MG63 (cell line): ENCODE measurements at places on chromosomes 3 and 15. TPM values are rescaled to one million over a fixed set of nuclear protein-coding genes. Genes with fewer than 3 reads are reported as not detected.

- no peak for DNase-seq
Observed at GRCh38 chr3:185212086-185212485, 41.8 kb downstream of the EHHADH start.

DNA sequence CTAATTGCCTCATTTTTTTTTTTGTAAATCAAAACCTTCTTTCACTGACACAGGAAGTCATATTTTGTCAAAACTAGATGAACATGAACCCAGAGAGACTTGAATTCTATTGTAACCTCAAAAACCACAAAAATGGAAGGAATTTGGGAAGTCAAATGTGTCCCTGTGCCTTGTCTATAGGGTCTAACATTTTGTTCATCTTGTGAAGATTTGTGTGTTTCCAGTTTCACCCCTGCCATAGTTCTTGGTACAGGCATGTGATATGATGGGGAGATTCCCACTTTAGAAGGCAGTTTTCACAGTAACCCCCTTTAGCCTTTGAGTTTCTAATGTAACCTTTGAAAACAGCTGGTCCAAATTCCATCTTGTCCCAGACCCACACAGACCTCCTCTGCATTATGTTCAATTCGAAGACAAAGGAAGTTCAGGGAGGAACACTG is 318.5 kb upstream of the ADAMTS9 start:
- DNase-seq: no peak

DNA sequence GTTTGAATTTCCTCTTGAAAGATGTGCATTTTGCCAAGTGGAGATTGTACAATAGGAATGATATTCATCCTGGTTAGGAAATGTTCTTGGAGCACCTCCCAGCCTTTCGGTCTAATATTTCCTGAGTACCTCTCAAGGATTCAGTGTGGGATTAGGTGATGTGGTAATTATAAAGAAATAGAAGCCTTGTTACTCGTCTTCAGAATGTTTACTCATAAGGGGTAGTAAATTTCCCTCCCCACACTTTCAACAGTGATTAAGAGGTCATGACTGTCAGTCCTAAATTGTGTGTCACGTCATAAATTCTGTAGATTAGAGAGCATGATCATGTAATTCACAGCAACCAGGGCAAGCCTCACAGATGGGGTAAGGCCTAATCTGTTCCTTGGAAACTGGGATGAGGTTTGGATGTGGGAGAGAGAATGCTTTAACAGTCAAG is 633.1 kb upstream of the TBL1XR1 start:
- DNase-seq: peak; percentile 75

DNA sequence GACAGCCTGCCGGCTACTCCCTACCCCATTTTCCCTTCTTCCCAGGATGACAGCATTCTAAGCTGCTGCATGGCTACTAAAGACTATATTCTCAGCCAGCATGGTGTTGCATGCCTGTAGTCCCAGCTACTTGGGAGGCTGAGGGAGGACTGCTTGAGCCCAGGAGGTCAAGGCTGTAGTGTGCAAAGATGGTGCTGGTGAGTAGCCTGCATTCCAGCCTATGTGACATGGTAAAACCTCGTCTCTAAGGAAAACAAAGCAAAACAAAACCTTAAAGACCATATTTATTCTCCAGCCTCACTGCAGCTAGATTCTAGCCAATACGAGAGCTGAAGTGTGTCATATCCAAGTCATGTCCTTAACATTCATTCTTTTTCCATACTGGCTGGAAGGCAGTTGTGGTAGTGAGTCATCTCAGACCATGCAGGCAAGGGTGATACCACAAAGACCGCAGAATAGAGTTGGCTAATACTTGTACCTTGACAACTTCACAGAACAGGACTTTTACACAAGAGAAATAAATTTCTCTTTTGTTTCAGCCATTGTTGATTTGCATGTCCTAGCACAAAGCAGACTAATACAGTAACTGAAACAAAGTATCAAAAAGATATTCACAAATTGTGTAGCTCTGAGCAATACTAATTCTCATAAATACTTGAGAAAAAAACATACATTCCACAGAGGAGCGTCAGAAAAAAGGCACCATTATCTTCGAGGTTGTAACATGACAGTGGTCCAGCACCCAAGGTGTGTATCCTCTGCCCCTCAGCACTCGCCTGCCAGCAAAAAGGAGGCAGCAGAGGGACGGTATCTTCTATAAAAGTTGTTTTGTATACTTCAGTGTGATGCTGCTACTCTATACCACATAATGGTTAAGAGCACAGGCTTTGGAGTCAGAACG is 14.8 kb downstream of the PBRM1 start:
- peak; percentile 83 for DNase-seq

DNA sequence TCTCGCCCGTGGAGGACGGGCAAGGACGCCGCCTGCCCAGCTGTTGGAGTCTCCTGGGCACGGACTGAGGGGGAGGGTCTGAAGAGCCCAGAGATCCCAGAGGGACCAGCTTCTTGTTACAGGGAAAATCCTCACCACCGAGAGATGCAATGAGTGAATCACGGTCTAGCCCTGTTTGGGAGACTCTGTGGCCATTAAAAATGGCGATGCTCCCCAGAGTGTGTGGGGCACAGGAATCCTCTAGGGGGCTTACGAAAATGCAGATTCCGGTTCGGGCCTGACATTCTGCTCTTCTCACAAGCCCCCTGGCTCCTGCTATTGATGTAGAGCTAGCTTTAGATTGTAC is 35.5 kb upstream of the EPHB3 start:
- DNase-seq: no peak

- no peak for DNase-seq
Observed at GRCh38 chr15:64861960-64862359, 20.2 kb downstream of the PLEKHO2 start.

- DNase-seq: no peak
Observed at GRCh38 chr15:67835297-67836133, 4.3 kb downstream of the RNU6-1 start.

GRCh38 chr3:99633887-99634558 is 4.4 kb upstream of the COL8A1 start:
- DNase-seq: no peak

GRCh38 chr3:15707779-15708178 is 90.0 kb downstream of the ANKRD28 start:
- DNase-seq: no peak

DNA sequence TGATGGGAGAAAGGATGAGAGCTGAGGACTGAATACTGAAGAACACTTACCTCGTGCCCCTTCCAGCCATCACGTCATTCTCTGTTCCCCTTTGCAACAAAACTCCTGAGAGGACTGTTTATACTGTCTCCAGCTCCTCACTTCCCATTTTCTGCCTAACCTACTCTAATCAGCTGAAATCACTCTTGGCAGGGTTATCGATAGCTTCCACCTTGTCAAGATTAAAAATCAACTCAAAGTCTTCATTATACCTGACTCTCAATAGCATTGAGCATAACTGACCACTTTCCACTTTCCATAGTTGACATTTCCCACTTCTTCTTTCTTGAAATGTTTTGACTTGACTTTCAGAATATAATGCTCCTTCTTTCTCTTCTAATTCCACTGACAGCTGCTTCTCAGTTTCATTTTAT is 4.3 kb downstream of the BTBD1 start:
- DNase-seq: no peak

DNA sequence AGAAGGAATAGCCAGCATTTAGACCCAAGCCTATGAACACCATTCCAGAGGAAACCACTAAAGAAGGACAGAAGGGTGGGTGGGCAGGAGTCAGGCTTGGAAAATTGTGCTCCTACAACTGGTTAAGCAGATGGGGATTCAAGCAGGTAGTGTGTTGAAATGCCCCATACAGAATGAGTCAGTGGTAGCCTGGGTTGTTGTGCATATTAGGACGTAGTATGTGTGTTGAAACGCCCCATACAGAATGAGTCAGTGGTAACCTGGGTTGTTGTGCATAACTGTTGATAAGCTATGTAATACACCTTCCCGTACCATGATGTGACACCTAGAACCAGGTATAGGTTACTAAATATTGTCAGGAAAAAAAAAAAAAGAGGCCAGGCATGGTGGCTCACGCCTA is 34.0 kb downstream of the MINDY4B start:
- no peak for DNase-seq

GRCh38 chr3:23806534-23807423 is 1.0 kb downstream of the UBE2E1 start:
- DNase-seq: peak; percentile 20

GRCh38 chr3:21839176-21839575 is 88.2 kb upstream of the ZNF385D start:
- no peak for DNase-seq

The TMEM207 gene
- not detected in 2 replicates for total RNA-seq

The DUOXA2 gene
- total RNA-seq: not detected in 2 replicates

The CYP8B1 gene
- total RNA-seq: not detected in 2 replicates

The SLC35G2 gene
- 6.7 and 8.9 TPM in 2 replicates for total RNA-seq

The COLQ gene
- not detected in 2 replicates for total RNA-seq

The SLC28A1 gene
- total RNA-seq: not detected in 2 replicates

The PTX3 gene
- 6.5 and 13.2 TPM in 2 replicates for total RNA-seq

The WDR93 gene
- total RNA-seq: 0.13 TPM in 1 of 2 replicates, not detected in the other

The TMCO5A gene
- total RNA-seq: not detected in 2 replicates

The MASP1 gene
- total RNA-seq: 96.8 and 119 TPM in 2 replicates
